ENCODE measurements at places on chromosomes 16 and 17.

- DNase-seq: no peak
Measured at GRCh38 chr16:22075043-22075757, 17.1 kb upstream of the VWA3A start.

- no peak for DNase-seq
Measured at GRCh38 chr16:14672403-14672971, 21.6 kb downstream of the PLA2G10 start.

DNA sequence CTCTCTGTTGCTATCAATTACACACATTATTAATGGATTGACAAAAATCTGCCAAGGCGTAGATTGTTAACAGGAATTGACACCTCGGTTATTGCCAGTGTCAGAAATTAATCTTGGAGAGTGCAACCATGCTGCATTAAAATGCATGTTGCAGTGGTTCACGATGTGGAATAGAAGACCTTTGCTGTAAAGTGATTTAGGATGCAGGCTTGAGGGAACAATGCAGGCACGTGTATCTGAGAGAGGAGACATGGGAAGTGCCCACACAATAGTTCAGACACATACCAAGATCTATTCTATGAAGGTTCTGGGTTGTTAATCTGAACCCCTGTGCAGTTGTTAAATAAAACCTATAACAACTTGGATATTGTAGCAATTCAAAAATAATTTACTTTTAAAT is 1032.8 kb upstream of the CDH8 start:
- no peak for DNase-seq

DNA sequence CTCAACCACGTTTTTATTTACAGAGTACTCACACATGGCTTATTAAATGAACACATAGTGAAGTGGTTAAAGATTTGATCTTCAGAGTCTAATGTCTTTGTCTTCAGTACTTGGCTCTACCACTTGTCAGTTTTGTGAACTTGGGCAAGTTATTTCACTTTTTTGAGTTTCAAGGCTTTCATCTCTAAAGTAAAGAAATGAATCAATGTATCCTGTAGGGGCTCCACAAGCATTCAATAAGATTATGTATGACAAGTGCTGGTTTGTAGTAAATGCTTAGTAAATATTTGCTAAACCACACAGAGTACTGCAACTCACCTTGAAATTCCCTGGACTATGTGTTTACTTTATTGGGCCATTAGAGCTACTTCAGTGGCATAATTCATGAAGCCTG is 446.0 kb upstream of the GOT2 start:
- DNase-seq: no peak

DNA sequence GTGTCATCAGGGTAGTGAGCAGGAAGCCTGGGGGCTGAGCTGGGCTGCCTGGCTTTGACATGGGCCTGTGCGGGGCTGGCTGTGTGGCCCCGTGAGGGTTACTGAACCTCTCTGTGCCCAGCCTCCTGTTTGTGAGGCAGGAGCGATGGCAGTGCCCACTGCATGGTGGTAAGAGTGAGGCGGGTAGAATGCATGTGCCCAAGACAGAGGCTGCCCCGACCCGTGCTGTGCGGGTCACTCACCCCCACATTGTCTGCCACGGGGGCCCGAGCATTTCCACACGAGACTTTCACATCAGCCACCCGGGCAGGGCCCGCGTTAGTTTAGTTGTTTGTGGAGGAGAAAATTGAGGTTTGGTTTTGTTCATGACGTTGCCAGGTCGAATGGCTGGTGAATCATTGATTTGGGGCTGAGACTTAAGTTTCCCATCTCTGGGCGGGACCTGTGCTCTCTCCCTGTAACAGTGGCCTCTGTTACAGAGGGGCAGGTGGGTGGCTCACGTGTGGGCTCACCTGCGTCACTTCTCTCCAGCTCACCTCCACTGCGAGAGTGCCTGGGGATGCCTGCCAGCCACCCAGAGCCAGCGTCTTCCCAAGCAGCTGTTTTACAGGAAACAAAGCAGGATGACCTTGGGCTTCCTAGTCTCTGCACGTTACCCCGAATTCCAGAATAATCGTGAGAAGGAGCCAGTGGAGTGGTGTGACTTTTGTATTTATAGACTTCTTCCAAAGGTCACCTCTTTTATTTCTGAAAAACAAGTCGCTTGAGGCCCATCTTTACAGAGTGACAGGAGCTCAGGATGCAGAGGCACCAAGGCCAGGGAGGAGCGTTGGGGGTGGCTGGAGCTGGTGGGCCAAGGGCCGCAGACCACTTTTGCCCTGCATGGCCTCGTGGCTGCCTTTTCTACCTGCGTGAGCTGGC is 150.6 kb downstream of the RPTOR start:
- no peak for DNase-seq

GRCh38 chr16:14600164-14600563 is 29.9 kb downstream of the PARN start:
- no peak for DNase-seq

DNA sequence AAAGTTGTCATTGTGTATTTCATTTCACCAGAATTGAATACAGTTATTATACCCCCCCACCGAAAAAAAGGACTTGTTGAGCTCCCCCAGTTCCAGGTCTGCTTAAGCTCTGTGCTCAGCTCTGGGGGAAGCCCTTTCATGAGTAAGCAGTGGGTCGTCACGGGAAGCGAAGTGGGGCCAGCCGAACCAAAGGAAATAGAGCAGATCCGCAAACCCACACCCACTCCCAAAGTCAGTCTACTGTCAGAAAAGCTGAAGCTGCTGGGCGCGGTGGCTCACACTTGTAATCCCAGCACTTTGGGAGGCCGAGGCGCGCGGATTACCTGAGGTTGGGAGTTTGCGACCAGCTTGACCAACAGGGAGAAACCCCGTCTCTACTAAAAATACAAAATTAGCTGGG is 50.1 kb downstream of the PECAM1 start:
- no peak for DNase-seq

GRCh38 chr17:41615454-41615853 is 2.9 kb upstream of the KRT16 start:
- DNase-seq: no peak

DNA sequence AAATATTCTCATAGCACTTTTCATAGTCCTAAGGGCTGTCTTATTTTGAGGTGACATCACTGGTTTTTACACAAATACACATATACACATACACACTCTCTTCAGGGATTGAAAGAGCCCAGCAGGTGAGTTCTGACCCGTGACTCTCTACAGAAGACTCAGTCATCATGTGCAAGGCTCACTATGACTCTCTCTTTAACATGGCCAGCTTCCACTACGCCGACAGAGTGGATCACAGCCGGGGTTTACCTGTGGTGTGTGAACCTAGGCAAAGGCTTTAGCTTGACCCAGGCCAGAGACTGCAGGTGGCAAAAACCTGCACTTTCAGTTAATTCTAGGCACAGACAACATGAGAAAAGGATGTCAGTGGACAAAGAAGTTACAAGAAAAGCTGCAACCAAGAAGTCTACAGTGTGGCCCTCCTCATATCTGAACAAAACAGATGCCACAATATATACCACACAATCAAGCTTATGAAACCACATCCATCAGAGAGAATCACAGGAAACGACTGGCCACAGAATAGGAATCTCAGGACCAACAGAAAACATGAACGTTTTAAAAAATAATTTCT is 56.5 kb downstream of the CYTH1 start:
- no peak for DNase-seq

GRCh38 chr16:50185005-50185505 is 31.9 kb downstream of the TENT4B start:
- DNase-seq: no peak

GRCh38 chr17:81179861-81180260 is 13.8 kb upstream of the AATK start:
- DNase-seq: no peak

DNA sequence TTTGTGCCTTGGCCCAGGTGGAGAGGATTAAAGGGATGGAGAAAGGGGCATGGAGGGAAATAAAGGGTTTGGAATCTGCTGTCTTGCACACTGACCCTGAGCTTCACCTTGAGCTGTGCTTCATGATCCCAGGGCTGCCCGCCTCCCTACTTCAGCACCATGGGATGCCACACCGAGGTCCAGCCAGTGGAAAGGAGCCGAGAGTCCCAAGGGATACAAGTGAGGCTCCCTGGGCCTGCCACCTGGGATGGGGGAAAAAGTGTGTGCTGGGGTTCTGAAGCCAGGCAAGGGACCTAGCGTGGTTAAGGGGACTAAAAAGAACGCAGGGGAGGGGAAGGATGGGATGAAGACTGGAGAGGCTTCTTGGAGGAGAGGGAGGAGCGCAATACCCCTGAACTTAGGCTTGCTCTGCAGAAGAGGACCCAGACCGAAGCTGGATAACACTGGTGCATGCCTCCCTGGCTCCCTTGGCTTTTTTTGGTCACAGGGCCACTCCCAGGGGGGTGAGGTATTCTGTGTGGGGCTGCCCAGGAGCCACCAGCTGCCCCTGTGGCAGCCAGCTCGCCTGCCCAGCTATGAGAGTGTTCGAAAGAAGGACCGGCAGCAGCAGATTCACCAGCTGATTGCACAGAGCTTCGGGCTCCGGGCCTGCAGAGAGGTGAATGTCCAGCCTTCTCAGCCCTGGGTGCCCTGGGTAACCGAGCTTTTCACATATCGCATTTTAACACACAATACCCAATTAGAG is 7.2 kb downstream of the MRPL27 start:
- no peak for DNase-seq

- DNase-seq: no peak
Measured at GRCh38 chr17:33651686-33652085, 358.6 kb upstream of the ASIC2 start.

GRCh38 chr16:81076566-81077075 is 417 bp downstream of the C16orf46 start:
- peak; percentile 77 for DNase-seq

DNA sequence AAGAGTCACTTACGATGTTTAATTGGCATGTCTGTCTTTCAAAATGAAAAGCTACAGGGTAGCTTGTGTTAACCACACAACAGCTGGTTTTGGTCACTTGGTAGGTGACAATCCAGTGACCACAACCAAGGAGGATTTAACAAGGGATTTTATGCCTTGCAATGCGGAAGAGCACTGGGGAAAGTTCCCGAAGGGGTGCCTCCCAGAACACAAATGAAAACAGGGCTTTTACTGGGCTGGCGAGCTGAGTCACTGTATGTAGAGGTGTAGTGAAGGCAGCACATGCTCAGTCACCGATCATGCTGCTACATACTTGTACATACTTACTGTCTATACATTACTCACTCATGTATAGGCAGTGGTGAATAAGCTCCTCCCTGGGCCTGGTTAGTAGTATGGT is 483.5 kb downstream of the CDH13 start:
- no peak for DNase-seq

DNA sequence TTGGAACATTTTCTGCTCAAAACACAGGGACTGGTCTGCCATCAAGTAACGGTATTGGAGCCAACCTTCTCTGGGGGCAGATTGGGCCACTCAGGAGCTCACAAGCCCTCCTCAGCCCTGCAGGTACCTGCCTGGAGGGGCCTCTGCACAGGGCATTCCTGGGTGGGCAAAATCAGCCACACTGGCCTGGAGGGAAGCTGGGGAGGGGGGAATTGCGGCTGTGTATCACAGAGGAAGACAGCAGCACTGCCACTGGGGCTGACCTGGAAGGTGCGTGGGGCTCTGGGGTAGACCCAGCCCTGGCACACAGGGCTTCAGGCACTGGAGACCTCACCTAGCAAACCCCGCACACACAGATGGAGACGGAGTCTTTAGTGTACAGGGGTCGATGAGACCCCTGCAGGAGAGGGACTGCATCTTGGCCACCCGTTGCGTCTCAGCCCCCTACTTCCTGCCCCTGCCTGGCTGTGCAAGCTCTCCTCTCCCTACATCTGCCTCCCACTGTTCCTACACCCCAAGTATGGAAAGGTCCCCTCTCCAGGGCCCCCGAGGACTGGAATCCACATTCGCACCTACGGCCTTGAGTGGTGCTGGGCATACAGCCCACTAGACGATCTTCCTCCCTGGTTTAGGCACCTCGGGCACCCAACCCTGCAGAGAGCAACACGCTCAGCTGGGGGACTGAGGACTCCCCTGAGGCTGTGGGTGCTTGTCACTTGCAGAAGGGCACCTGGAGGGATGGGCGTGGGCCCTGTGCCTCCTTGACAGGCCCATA is 7.1 kb upstream of the SRRM2 start:
- no peak for DNase-seq

DNA sequence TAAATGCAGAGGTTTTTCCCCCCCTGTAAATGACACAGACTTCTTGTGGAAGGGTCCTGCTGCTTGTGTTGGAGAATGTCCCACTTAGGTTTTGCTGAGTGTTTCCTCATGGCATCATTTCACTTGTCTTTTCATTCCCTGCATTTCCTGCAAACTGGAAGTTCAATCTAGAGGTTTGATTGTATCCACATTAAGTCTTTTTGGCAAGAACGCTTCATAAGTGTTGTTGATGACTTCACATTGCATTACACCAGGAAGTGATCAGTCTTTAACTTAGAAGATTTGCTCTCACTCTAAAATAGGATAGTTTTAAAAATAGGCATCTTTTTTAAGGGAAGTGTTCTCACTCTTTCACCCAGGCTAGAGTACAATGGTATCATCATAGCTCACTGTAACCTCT is 67.2 kb downstream of the RPTOR start:
- no peak for DNase-seq

- no peak for DNase-seq
Measured at GRCh38 chr17:16527298-16527697, 35.3 kb upstream of the LRRC75A start.

DNA sequence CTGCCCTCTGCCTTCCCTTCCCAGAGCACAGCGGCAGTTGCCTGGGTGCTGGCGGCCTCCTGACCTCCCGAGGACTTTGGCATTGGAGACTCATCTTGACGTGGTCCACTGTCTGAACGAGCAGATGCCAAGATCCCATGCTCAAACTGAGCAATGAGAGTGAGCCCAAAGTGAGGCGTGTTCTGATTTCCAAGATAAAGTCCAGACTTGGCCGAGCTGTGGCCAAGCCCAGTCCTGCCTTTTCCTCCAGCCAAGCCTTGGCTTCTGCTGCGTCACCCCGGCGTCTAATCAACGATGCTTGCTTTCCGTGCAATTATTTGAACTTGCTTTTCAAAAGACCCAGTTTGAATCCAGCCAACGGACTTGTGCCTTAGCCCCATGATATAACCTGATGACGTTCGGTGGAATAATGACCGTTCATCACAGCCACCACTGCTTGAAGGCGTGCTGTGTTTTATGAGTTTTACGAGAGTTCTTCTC is 179.2 kb downstream of the IRF8 start:
- no peak for DNase-seq

- no peak for DNase-seq
Measured at GRCh38 chr16:72428681-72429376, 256.9 kb upstream of the PMFBP1 start.

DNA sequence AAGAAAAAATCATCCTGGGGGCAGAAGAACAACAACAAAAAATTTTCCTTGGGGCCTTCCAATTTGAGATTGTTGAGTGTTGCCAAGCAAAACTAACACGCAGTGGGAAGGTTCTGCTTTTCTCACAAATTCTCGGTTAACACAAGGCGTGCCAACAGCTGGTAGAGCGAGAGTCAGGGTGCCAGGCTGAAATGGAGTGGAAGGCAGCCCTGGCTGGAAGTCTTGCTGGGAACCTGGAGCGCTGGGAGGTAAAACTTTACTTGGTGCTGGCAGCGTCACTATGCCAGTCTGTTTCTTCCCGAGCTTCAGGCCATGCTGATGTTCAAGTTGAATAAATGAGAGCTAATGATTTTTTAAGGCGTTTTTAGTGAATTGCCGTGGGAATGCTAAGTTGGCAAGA is 189.4 kb downstream of the WWOX start:
- DNase-seq: no peak

All from NCI-H2081 (cell line).